ENCODE measurements at places on chromosomes 11 and 22.

DNA sequence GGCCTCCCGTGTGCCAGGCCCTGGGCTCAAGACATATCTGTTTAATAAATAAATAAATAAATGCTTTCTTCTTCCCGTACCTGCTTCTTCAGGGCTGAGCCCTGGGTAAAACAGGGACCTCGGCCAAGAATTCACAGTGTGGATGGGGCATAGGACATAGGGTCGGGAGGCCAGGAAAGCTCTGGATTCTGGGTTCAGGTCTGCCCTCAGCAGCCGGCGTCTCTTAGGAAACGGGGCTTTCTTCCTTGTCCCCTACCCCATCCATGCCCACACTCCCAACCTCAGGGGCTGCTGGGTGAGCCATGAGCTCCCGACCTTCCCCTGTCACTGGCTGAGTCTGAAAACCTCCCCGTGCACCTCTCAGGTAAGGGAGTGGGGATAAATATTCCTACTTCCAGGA is 55.7 kb upstream of the ALX4 start:
- no peak for DNase-seq

- peak; percentile 59 for DNase-seq
Measured at GRCh38 chr11:130146796-130147195, 12.8 kb upstream of the ST14 start.

GRCh38 chr22:17751596-17751995 is 22.7 kb downstream of the BID start:
- DNase-seq: no peak

DNA sequence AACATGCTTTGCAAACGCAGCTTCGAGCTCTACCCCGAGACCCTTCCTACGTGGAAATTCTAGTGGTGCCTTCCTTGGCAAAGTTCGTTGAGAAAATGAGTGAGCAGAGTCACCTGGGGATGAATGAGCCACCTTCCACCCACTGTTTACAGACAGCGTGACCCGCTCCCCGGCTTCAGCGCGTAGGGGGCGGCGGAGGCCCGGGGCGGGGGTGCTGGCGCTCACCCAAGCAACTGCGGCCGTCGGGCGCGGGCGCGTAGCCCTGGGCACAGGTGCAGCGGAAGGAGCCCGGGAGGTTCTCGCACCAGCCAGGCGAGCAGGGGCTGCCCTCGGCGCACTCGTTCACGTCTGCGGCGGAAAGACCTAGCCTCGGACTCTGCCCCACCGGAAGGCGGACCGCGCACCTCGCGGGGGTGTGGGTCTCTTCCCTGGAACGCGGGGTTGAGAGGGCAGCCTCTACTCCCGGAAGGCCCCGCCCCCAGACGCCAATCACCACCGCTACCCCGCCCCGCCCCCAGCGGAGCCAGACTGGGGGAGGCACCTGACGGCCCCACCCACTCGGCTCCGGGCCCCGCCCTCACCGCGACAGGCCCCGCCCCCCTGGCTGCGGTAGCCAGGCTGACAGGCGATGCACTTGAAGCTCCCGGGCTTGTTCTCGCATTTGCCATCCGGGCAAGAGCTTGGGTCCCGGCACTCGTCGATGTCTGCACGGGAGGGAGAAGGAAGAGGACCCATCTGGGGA is 11.8 kb downstream of the LTBP3 start:
- peak; percentile 98 for DNase-seq

GRCh38 chr11:131253142-131253655 is 117.2 kb upstream of the NTM start:
- no peak for DNase-seq

DNA sequence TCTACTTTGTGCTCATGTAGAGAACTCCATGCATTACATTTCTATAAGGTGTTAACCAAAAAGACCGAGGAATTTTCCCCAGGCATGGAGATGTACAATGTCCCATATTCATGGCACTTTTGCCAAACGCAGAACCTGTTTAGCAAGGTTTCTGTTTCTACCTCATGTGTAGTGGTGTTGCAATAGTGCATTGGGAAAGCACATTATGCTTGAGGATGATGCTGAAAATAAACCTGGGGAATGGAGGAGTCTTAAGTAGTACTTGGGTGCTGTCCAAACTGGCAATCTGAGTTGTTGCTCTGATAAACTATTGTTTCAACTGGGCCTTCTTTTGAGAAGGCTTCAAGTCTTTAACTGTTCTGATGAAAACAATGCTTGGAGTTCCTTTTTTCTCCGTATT is 11.5 kb upstream of the MUC15 start:
- no peak for DNase-seq

DNA sequence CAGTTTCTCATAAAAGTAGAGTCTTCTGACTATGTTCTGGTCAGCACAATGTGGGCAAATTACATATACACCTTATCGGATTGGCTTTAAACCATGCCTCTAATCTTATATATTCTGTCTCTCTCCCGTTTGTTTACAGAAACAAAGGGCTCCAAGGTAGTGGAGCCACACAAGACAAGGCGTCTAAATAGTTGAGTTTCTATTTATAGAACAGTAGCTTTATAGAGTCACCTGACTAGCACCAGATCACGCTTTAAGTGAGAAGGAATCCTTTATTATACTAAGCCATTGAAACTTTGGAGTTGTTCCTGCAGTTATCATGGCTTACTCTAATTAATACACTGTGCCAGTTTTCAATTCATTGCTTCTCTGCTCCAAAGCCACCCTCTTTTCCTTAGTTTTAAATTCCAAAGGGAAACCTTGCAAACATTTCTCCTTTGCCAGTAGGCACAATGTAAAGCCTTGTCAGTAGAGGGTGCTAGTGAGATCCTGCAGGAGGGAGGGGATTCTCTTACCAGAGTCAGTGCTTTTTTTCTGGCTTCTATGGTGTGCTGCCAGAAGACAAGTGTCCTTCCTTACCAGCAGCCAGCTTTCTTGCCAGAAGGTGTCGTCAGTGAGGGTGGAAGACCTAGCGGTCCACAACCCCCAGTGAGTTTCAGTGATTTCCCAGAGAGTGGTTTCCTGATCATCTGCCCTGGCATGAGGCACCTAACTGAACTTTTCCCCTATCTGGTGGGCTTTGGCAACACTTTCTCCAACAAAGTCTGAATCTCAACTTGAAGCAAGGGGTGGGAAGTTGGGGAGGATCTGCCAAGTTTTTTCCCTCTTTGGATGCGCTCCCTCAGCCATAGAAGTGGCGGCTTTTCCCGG is 71.7 kb downstream of the RAB38 start:
- DNase-seq: peak; percentile 53

GRCh38 chr22:29128891-29129807 is 56.3 kb downstream of the KREMEN1 start:
- DNase-seq: no peak

- no peak for DNase-seq
Measured at GRCh38 chr11:17750801-17751165, 16.2 kb downstream of the KCNC1 start.

DNA sequence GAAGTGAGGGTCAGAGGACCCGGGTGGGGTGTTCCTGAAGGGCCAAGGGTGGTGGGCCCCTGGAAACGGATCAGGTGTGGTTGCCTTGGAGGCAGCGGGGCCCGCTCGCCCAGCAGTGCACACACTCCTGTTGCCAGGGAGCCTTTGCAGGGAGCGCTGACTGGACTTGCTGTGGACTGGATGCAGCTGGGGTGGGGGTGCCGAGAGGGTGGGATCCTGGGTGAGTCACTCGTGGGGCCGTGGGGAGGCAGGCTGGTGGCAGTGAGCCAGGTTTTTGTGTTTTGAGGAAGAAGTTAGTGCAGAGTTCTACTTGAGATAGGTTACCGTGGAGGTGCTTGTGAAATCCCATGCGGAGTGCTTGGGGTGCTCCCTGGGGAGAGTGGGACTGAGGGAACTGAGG is 1.3 kb downstream of the MRPL23 start:
- DNase-seq: no peak

DNA sequence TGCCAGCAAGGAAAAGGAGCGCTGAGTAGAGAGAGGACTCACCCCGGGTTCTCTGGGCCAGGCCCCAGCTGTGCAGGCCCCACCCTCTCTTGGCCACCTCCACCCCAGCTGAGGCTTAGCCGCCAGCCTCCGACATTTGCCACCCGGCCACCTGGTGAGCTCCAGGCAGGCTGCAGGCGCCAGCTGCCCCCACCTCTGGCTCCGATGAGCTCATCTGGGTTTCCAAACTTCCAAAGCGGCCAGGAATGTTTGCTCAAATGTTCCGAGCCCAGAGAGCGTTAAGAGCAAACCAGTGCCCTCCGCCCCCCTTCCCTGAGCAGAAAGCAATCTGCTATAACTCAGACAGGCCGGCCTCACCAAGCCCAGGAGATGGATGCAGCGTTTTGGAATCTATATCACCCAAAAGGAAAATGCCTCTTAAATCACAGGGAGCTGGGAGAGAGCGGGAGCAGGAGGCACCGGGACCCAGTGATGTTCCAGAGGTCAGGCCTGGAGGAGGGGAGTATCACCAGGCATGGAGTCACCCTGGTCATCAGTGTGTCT is 9.1 kb upstream of the MN1 start:
- DNase-seq: no peak

- DNase-seq: no peak
Measured at GRCh38 chr11:116424615-116425261, 348.0 kb downstream of the BUD13 start.

GRCh38 chr22:46479046-46479445 is 58.4 kb downstream of the CELSR1 start:
- DNase-seq: no peak

GRCh38 chr11:126751242-126751641 is 249.3 kb downstream of the KIRREL3 start:
- DNase-seq: no peak

DNA sequence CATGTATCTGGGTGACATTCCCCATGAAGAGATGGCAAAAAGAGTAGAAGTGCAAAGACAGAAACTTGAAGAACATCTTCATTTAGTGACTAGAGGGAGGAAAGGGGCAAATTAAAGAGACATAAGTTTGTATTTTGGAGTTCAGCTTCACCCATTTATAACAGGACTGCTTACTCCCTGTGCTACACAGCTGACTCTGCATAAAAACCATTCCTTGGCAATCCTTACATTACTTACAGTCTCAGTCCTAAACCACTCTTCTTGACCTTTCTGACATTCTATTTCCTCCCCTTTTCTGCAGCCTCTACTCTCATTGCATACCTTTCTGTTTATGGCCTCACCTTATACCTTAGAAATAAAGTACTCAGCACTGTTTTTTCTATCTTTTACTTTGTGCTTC is 6.8 kb upstream of the SERGEF start:
- DNase-seq: no peak

GRCh38 chr11:98061858-98062257 is 958.9 kb upstream of the CNTN5 start:
- DNase-seq: no peak

DNA sequence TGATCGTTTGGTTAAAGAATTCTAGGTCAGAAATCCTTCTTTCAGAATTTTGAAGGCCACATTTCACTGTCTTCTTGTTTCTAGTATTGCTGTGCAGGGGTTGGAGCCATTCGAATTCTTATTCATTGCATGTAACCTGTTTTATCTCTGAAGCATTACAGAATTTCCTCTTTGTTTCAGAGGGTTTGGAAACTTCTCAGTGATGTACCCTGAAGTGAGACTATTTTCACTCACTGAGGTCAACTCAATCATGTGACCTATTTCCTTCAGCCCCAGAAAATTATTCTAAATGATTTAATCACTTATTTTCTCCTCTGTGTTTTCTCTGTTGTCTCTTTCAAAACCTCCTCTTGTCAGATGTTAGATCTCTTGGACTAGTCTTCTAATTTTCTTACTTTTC is 147.8 kb downstream of the ENTHD1 start:
- DNase-seq: no peak

GRCh38 chr11:33687733-33688479 is 12.7 kb downstream of the C11orf91 start:
- no peak for DNase-seq

- no peak for DNase-seq
Measured at GRCh38 chr11:130179396-130180306, 20.1 kb downstream of the ST14 start.

- no peak for DNase-seq
Measured at GRCh38 chr11:11589437-11589836, 32.4 kb downstream of the GALNT18 start.

- no peak for DNase-seq
Measured at GRCh38 chr22:47116426-47117341, 354.2 kb downstream of the TBC1D22A start.

GRCh38 chr11:86174101-86175046 is 70.2 kb upstream of the EED start:
- no peak for DNase-seq

DNA sequence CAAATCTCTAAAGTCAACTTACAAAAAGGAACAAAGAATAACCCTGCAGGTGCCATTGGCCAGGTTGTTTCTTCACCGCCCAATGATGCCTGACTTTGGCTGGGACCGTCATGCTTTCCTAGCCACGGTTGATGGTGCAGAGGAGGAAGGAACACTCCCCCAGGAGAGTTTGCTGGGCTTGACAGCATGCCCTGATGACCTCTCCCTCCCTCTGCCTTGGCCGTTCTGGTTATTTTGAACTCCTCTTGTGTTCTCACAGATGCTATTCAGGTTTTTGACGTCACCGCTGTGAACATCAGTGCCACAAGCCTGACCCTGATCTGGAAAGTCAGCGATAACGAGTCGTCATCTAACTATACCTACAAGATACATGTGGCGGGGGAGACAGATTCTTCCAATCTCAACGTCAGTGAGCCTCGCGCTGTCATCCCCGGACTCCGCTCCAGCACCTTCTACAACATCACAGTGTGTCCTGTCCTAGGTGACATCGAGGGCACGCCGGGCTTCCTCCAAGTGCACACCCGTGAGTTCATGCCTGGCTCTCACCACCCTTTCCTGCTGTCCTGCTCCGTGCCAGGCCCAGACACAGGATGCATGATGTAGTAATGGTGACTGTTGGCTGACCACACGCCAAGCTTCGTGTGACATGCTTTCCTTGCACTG is 89.0 kb upstream of the OR4B1 start:
- no peak for DNase-seq

DNA sequence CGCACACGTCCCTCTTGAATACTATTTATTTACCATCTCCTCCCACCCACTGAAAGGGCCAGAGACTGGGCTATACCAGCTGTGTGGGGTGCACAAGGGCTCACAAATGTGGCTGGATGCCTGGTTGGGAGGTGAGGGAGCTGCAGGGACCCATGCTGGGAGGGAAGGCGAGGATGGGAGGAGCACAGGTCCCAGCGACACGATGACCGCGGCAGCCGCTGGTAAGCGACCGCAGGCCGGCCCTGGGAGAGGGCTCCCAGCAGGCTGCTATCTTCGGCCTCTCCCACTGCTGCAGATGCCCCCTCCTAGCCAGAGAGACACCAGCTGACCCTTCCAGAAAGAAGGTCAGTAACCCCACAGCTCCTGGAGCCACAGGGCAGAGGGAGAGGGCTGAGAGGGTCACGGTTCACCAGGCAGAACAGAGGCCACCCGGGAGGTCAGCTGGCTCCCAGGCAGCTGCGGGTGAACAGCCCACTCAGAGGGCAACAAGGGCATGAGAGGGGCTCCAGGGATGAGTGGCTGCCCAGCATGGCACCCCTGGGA is 163.9 kb downstream of the CRYBB2 start:
- DNase-seq: no peak

DNA sequence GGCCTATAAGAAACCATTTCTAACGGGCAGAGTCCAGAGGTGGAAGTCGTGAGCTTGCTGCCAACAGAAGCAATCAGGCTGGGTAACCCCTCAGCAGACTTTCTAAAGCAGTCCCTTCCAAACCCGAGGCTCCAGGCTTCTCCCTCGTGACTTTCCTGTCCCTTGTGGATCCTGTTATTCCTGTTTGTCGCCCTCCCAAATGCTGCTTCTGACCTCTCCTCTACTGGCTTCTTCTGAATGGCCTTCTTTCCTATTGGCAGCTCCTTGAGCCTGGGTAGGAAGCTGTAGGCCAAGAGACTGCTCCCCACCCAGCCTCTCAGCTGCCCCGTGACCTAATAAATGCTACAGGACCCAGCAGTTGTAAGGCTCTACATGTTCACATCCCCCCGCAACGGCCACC is 35.0 kb downstream of the MAFF start:
- DNase-seq: no peak

- no peak for DNase-seq
Measured at GRCh38 chr11:105032495-105032894, 2.4 kb downstream of the CASP1 start.
